Effector memory CD4-positive, alpha-beta T cell (primary cell): ENCODE measurements at places on chromosomes 2 and 18.
A peak's percentile ranks its signal among the peaks of the same experiment; 100 is the strongest.

DNA sequence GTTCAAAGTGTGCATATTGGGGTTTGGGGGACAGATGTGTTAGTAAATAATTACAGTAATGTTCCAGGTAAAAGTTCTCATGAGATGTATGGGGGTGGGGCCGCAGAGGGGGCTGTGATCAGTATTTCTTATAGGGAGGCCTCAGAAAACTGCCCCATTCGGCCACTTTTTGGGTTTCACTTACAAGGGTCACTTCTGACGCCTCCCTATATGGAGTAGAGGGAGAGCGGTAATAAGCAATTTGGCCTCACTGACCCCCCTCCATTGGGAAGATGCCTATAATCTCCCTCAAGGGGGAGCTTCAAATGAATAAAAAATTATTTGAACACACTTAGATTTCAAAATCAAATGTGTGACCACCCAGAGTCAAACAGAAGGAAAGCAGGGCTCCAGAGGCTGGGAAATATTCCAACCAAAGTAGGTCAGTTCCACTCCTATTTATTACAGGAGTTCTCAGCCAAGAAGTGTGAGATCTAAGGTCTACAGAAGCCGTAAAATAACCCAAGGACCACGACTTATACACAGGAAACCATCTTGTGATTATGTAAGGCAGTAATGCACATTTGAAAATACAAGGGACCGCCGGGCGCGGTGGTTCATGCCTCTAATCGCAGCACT, 2.7 kb downstream of the SCTR start:
- no peaks in the 10 kb centered on the region for H3K4me1 ChIP-seq
- H3K4me3 ChIP-seq = no peak overlapping the region
- no peak for DNase-seq
- no peaks in the 10 kb centered on the region for H3K27me3 ChIP-seq

DNA sequence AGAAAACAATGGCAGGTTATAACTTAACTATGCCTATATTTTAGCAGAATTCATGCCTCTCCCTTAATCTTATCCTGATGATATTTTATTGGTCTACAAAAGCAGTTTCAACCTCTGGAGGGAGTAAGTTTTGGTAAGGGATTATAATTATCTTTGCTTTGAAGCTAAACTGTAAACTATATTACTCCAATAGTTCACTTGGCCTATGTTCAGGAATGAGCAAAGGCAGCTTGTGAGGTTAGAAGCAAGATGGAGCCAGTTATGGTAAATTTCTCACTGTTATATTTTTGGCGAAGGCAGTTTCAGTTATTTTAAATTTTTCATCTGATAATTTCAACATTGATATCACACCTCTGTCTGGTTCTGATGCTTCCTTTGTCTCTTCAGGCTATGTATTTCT, 192.5 kb upstream of the RGPD4 start:
- H3K27ac ChIP-seq = no peak overlapping the region
- no peak overlapping the region for H3K4me3 ChIP-seq
- no peaks in the 10 kb centered on the region for H3K27me3 ChIP-seq

DNA sequence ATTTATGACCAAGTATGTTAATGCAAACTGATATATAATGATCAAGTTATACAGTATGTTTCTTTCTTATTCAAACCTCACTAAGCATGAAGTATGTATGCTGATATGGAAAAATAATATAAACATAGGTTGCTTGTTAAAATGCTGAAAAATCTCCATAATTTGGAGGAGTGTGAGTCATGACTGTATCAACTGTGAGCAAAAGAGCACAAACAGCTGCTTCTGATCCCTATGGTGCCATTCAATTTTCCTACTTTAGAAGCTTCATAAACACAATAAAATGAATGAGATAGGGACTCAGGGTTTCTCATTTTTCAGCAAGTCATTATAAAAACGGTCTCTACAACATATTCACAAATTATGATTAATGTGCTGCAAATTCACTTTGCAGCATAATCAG, 129.9 kb upstream of the TFPI start:
- H3K27ac ChIP-seq = no peak overlapping the region
- no peaks in the 10 kb centered on the region for H3K27me3 ChIP-seq
- H3K4me1 ChIP-seq = no peaks in the 10 kb centered on the region
- H3K36me3 ChIP-seq = no peaks in the 10 kb centered on the region
- no peak overlapping the region for H3K4me3 ChIP-seq

GRCh38 chr2:121529439-121530211, 1.1 kb upstream of the RNU4ATAC start:
- peak overlapping the region; percentile 99 for H3K27ac ChIP-seq
- H3K27me3 ChIP-seq = no peaks in the 10 kb centered on the region
- H3K36me3 ChIP-seq = peaks cover 11% of the 10 kb centered on the region

DNA sequence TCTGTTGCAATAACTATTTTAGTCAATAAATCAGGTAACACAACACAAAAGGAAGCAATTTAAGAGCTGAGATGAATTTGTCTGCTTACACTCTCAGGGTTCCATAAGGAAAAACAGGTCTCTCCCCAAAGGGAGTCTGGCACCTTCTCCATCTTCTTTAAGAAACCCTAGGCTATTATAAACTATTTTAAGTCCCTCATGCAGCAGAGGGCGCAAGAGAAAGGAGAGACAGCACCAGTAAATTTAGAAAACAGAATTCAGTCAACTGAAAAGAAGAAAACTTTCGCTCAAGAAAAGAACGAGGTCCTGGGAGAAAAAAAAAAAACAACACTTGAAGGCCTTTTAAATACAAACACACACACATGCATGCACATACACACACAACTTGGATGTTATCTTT, 19.1 kb downstream of the SULT1C4 start:
- H3K27me3 ChIP-seq = no peaks in the 10 kb centered on the region
- no peak overlapping the region for H3K4me3 ChIP-seq
- H3K36me3 ChIP-seq = no peaks in the 10 kb centered on the region
- no peaks in the 10 kb centered on the region for H3K4me1 ChIP-seq
- no peak overlapping the region for H3K27ac ChIP-seq
- DNase-seq = no peak

DNA sequence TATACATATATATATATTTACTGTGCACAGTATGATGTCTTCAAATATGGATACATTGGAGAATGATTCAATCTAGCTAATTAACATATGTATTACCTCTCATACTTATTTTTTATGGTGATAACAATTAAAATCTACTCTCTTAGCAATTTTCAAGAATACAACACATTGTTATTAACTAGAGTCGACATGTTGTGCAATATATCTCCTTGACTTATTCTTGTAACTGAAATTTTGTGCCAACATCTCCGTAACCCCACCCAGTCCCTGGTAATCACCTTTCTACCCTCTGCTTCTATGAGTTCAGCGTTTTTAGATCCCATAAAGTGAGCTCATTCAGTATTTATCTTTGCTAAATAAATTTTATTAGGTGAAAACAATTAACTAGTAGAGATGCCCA, 216.4 kb upstream of the TMEM200C start:
- no peaks in the 10 kb centered on the region for H3K36me3 ChIP-seq
- H3K27ac ChIP-seq = no peak overlapping the region
- no peaks in the 10 kb centered on the region for H3K4me1 ChIP-seq
- H3K4me3 ChIP-seq = no peak overlapping the region
- DNase-seq = no peak

GRCh38 chr2:190959911-190960788, 53.8 kb downstream of the STAT1 start:
- no peak for DNase-seq
- H3K36me3 ChIP-seq = peaks cover 29% of the 10 kb centered on the region

GRCh38 chr2:211435331-211435730, 878.9 kb downstream of the CPS1 start:
- H3K27me3 ChIP-seq = no peaks in the 10 kb centered on the region
- no peak for DNase-seq
- no peaks in the 10 kb centered on the region for H3K36me3 ChIP-seq
- no peak overlapping the region for H3K27ac ChIP-seq
- no peak overlapping the region for H3K4me3 ChIP-seq

- no peak overlapping the region for H3K4me3 ChIP-seq
- no peak overlapping the region for H3K27ac ChIP-seq
- no peaks in the 10 kb centered on the region for H3K36me3 ChIP-seq
- DNase-seq = no peak
- no peaks in the 10 kb centered on the region for H3K4me1 ChIP-seq
- no peaks in the 10 kb centered on the region for H3K27me3 ChIP-seq
Measured at GRCh38 chr2:69213201-69213600, 173.8 kb downstream of the GFPT1 start.

- H3K27me3 ChIP-seq = no peaks in the 10 kb centered on the region
- H3K27ac ChIP-seq = no peak overlapping the region
- DNase-seq = no peak
- H3K36me3 ChIP-seq = peaks cover 12% of the 10 kb centered on the region
- H3K4me3 ChIP-seq = no peak overlapping the region
Measured at GRCh38 chr2:10413503-10413902, 34.6 kb downstream of the ODC1 start.

DNA sequence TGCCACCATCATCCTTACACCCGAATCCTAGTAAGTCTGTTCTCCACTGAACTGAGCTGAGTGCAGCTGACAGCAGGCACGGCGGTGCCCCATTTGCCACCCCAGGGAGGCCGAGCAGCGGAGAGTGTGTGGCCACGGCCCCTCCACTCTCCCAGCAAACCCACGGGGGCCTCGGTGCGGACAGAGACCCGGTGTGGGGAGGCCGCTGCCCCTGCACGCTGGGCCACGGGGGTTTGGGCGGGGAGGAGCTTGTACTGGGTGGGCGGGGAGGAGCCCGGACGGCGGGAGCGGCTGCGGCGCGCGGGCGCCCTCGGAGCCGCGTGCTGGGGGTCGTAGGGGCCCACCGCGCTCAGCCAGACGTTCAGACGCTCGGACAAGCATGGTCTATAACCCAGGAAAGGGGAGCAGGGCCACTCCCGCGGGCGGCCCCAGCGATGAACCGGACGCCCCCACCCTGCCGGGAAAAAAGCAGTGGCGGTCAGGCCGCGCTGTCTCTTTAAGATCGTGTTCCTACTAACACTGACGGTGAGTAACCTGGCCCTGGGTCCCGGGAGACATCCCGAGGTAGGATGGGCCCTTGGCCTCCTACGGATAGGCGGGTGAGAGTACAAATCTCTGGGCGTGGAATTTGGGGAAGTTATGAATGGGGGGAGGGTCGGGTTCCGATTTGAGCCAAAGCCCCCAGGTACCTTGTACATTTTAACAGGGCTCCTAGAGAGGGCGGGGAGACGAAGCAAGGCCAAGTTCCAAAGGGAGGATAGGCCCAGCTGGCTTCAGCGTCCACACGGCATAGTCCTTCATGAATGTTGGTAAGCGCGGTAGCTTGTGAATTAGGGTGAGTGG, at the start of gene ITPRIPL1:
TSS of gene ITPRIPL1 (plus strand) at position 277 of the 843 bp plus-strand sequence. CDS start at position 800, 523 bp downstream.
- H3K4me1 ChIP-seq = peaks cover 35% of the 10 kb centered on the region
- no peaks in the 10 kb centered on the region for H3K27me3 ChIP-seq
- peak; percentile 17 for DNase-seq
- H3K36me3 ChIP-seq = peaks cover 4% of the 10 kb centered on the region
- peak within 1 kb of the TSS; percentile 66 for H3K4me3 ChIP-seq

DNA sequence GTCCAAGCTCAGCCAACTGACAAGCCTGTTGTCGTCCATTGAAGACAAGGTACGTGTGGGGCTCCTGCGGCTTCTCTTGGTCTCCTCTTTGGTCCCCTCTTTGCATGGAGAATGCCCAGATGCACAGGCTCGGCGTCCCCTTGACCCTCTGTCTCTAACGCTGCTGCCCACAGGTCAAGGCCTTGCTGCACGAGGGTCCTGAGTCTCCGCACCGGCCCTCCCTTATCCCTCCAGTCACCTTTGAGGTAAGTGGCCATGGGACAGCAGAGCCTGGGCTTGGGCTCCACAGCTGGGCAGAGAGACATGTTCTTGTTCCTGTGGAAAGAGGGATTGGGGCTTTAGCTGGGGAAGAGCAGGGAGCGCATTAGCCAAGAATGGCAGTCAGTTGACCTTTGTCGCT, 86.1 kb downstream of the INPP5D start:
- H3K27me3 ChIP-seq = no peaks in the 10 kb centered on the region
- no peak for DNase-seq
- peaks cover 85% of the 10 kb centered on the region for H3K36me3 ChIP-seq

DNA sequence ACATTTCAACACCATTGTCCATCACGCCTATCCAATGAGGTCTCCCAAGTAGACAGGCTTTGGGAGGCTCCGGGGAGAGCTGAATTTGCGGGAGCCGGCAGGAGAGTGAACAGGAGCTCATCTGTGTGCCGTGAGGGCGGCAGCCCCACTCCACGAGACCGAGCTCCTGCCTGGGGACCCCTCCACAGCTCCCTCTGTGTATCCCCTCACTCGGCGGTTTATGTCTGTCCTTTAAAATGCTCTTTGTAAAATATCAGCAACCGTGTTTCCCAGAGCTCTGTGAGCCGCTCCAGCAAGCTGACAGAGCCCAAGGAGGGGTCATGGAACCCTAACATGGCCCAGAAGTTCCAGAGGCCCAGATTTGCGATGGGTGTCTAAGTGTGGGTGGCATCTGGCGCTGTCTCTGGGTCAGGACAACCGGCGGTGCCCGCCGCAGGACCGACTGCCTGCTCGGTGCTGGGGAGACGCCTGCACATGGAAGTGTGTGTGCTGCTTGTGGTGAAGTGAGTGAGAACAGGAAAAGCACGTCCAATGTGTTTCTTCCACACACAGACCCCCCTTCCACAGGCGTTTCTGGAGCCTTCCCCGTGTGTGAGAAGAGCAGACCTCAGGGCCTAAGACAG, 34.8 kb downstream of the SLC66A2 start:
- no peaks in the 10 kb centered on the region for H3K4me1 ChIP-seq
- H3K4me3 ChIP-seq = no peak overlapping the region
- H3K36me3 ChIP-seq = peaks cover 4% of the 10 kb centered on the region
- no peaks in the 10 kb centered on the region for H3K27me3 ChIP-seq
- no peak overlapping the region for H3K27ac ChIP-seq

GRCh38 chr18:12849548-12849947, 34.5 kb downstream of the PTPN2 start:
- H3K4me3 ChIP-seq = no peak overlapping the region
- DNase-seq = no peak
- no peak overlapping the region for H3K27ac ChIP-seq
- H3K4me1 ChIP-seq = no peaks in the 10 kb centered on the region
- peaks cover 7% of the 10 kb centered on the region for H3K36me3 ChIP-seq

DNA sequence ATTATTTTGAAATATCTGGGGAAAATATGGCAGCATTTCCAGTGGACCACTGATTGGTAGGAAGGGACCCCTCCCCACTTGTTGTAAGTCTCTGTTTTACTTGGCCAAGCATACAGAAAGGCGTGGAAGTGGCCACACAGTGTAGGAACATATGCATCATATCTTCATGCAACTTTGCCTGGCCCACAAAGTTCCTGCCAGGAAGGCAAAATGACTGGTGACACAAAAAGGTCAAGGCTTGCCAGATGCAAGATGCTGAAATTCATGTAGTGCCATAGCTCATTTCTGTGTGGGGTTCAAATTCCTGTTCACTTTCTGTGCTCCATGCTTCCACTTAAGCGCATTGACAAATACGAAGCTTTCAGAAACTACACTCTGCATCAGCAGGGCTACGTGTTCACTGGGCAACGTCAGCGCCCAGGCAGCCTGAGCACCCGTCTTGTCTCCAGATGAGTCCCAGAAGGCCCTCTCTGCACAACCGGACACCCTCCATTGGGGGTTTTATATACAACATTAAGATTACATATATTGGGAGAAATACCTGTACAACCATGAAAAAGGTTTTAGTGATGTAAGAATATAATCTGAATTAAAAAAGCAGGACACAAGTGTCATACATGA, 3.6 kb downstream of the DYNC2LI1 start:
- no peaks in the 10 kb centered on the region for H3K36me3 ChIP-seq
- H3K27me3 ChIP-seq = no peaks in the 10 kb centered on the region
- no peak overlapping the region for H3K27ac ChIP-seq

GRCh38 chr2:237500681-237501424, 13.8 kb downstream of the MLPH start:
- H3K27me3 ChIP-seq = peaks cover 6% of the 10 kb centered on the region
- no peaks in the 10 kb centered on the region for H3K36me3 ChIP-seq
- no peak overlapping the region for H3K4me3 ChIP-seq
